Right cardiac atrium (tissue), 5 donors: ENCODE measurements at places on chromosomes 12 and 14. TPM values are rescaled to one million over a fixed set of nuclear protein-coding genes. Genes with fewer than 3 reads are reported as not detected.

SIX1 gene
- total RNA-seq, result not detected

RBP5 gene
- total RNA-seq, result 0.65 TPM

GLIPR1L2 gene
- total RNA-seq, result 1.8 TPM

SLC24A4 gene
- 0.56 TPM for total RNA-seq

- no peak for DNase-seq
Observed at GRCh38 chr12:2482938-2483660, 311.7 kb upstream of the FKBP4 start.

DNA sequence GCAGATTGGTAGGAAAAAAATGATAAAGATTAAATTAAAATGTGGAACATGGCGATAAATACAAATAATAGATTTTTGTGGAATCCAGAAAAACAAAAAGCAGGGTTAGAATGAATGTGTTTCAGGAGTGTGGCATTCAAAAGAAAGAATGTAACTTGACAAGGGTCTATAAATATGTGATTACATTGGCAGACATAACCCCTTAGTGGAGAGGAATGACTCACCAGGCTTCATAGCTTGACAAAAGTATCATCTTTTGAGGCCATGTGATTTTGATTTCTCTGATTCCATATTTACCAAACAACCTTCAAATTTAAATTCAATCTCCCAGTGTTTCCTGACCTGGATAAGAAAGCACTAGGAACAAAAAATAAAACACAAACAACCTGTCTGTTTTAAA lies 24.4 kb upstream of the MGST1 start:
- DNase-seq, result no peak

DNA sequence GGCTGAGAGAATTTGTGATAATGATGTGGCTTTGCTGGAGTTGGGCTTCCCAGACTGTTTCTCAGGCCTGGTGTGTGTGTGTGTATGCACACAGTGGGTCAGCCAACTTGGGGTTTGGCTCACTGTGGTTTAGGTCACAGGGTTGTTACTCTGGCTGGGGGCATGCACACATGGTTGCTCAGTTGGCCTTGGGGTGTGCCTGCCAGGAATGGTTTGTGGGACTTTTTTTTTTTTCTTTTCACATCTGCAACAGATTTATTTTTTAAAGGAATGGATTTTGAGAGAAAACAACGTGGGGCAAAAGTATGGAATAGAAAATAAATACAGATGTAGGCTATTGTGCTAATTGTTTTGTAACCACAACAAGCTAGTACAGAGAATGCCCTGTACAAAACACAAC lies 25.0 kb upstream of the GTF2A1 start:
- no peak for DNase-seq

GRCh38 chr12:28374556-28374955 lies 184.3 kb downstream of the CCDC91 start:
- no peak for DNase-seq

DNA sequence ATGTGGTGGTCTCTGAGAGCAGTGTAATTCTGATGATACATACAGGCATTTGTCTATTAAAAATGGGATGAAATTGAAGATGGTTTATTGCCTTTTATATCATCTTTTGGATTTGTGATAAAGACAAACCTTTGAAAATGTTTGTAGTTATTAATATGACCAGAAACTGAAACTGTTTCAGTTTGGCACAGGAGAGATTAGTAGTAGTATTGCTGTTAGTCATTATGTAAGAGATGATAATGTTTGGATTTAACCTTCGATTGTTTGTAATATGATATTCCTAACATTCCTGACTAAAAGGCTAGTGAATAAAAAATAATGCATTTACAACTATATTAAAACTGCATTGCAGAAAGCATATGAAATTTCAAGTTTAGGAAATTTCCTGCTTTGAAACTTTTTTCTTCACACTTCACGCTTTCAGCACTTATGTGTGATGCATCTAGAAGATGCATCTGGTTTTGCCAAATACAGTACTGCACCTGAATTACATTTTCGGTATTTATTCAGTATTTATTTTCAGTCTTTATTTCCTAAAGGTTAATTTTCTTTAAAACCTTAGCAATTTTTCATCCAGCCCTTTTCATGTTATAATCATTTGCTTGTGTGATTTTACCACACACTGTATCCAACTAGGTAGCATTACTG lies 25.5 kb downstream of the ADIPOR2 start:
- no peak for DNase-seq

GRCh38 chr12:728781-729180 lies 23.6 kb upstream of the WNK1 start:
- DNase-seq, result no peak

- no peak for DNase-seq
Observed at GRCh38 chr12:23534196-23534595, 415.3 kb downstream of the SOX5 start.

DNA sequence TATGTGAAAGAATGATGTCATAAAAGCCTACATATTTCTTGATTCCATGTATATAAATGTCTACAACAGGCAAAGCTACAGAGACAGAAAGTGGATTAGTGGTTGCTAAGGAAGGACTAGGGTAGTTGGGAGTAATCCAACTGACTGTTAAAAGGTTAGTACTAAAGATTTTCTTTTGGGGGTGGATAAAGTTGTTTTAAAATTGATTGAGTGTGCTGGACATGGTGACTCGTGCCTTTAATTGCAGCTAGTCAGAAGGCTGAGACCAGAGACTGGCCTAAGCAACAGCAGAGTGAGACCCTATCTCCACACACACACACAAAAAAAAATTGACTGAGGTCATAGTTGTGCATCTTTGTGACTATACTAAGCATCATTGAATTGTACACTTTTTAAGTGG lies 234.3 kb downstream of the C12orf50 start:
- no peak for DNase-seq

DNA sequence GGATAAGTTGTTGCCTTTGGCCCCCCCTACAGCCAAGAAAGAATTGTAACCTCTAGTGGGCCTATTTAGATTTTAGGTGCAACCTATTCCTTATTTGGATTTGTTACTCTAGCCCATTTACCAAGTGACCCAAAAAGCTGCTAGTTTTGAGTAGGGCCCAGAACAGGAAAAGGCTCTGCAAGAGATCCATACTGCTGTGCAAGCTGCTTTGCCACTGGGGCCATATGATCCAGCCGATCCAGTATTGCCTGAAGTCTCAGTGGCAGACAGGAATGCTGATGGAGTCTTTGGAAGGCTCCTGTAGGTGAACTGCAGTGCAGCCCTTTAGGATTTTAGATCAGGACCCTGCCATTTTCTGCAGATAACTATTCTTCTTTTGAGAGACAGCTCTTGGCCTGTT lies 12.9 kb upstream of the GTF2A1 start:
- no peak for DNase-seq
